ENCODE measurements at places on chromosomes 11 and 22. TPM values are rescaled to one million over a fixed set of nuclear protein-coding genes. Genes with fewer than 3 reads are reported as not detected.

The ANGPTL5 gene
- total RNA-seq: 0.05 TPM

The TMEM184B gene
- total RNA-seq: 50.2 TPM

The TMEM138 gene
- 103 TPM for total RNA-seq

The ZNF215 gene
- 1.3 TPM for total RNA-seq

The ADAMTS8 gene
- total RNA-seq: 0.62 TPM

The BTBD18 gene
- not detected for total RNA-seq

The PATE4 gene
- total RNA-seq: not detected

The UBQLNL gene
- total RNA-seq: not detected

The GGTLC3 gene
- not detected for total RNA-seq

The MS4A13 gene
- total RNA-seq: not detected

The FGF3 gene
- not detected for total RNA-seq

The PLEKHB1 gene
- total RNA-seq: 0.46 TPM

The HIRA gene
- 24.7 TPM for total RNA-seq

The CNIH2 gene
- total RNA-seq: 1.6 TPM

The ISX gene
- not detected for total RNA-seq

The IGSF9B gene
- total RNA-seq: 1.7 TPM

The CLDN25 gene
- not detected for total RNA-seq

Measured in A549 treated with CORT108297 at 1 μM for 4 hours (cell line).